ENCODE measurements at places on chromosomes 5 and 9.

DNA sequence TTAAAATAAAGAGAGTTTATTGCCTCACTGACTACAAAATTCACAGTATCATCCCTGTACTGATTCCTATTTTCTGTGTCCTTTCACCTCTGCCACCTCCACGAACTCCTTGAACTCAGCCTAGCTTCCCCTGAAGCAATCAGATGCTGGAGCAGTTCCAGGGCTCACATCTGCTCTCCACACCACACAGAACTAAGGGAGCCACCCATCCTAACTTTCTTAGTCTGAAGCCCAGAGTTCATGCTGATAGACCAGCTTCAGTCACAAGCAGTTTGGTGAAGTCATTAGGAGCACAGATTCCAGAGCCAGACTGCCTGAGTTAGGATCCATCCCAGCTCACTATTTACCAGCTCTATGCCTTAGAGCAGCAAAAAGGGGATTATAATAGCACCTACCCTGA lies 15.6 kb upstream of the EPB41L4A start:
- DNase-seq = no peak

DNA sequence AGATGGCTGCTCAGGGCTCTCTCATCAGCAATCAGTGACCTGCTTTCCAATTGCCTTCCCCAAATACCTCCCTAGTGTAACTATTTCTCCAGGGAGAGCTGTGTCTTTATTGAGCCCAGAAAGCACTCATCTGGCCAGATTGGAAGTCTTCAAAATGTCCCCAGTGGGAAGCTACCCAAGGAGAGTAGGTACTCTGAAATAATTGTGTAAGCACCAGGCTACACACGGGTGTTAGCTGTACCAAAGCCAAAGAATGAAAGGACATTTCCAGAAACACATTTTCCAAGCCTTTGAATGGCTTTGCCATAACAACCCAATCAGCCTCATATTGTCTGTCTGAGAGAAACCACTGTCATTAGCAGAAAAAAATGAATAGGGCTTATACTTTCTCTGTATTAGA lies 318.8 kb downstream of the FAM170A start:
- DNase-seq = no peak

DNA sequence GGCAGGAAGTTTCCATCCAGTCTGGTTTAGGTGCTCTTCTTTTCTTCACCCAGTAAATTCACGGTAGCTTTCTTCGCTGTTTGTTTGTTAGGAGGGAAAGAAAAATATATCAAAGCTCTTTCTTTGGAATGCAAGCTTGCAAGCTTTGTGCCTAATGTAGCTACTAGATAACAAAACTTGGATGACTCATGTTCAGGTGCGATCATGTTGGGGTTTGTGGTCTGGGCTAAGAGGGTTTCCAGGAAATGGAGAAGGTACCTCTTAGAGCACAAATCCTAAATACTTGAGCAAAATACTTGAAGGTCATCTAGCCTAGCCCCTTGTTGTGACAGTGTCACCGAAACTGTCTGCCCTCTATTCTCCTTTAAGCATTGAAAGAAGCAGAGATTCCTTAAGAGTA lies 17.7 kb downstream of the SRP19 start:
- DNase-seq = peak; percentile 51

DNA sequence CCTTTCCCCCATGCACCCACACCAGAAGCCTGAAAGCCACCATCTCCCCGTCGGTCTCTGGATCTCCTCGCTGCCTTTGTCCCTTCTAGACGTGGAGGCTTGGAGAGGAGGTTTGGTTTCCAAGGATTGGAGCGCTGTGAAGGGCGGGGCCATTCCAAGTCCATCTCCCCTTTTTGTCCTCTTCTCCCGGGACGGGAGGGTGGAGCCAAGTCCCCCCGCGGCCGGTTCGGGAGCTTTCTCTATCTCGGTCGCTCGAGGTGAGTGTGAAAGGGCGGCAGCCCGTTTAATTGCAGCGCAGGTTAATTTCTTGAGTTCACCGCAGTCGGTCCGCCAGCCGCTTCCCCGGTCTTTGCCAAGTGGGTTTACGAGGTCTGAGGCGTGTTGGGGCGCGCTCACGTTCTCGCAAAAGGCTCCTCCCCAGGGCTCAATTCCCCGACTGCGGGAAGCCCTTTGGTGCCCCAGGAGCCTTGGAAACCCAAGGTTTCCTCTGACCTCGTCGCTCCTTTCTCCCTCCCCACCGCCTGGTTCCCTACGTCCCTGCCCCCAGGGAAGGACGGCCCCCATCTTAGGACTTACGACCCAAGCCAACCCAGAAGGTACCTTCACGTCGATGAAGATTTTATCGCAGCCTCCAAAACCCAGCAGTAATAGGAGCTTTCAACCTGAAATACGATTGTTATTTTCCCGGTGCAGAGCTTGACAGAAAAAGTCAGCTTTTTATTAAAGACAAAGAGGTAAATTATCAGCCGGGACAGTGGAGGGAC lies 2.8 kb upstream of the ZNF462 start:
- DNase-seq = no peak
